CD4-positive, alpha-beta T cell treated with Interleukin-6 at 100 ng/mL for 8 hours (primary cell): ENCODE measurements at places on chromosomes 11 and 22.

DNA sequence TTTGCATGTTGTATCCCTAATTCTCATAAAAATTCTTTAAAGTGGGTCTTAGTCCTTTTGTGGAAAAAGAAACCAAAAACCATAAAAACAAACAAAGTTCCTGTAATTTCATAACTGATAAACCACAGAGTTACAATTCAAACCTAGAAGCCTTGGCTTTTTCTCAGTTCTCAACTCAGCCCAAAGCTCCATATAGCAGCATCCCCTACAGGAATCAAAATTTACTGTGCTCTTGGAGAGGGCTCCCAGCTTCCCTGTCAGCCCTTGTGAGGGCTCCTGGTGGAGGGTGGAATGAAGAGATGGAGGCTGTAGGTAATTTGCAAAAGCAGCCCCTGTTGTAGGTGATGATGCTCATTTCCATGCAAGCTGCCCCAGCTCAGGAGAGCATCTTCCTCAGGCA lies 506.1 kb upstream of the KIRREL3 start:
- no peak for DNase-seq

- no peak for DNase-seq
These were observed 49.8 kb upstream of the GAB2 start for GRCh38 chr11:78467370-78467769.

- no peak for DNase-seq
These were observed 19.4 kb upstream of the IL17RA start for GRCh38 chr22:17065433-17065832.

- DNase-seq = no peak
These were observed 65.1 kb upstream of the SLC35C1 start for GRCh38 chr11:45739866-45740265.

DNA sequence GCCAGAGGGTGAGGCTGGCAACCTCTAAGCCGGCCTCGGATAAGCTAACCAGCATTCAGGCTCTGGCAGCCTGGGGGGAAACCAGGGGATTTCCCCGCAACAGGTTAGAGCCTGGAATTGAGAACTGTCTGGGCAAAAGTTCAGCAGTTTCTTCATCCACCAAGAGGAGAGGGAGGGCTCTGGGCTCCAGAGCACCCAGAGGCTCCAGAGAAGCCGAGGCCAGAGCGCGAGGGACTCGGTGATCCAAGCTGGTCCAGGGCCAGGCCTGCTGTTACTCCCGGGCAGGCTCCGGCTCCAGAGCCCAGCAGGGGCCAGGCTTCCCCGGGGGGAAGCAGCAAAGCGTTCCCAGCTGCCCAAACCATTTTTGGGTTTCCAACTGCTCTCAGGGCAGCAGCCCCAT lies 13.3 kb upstream of the SH3BP1 start:
- DNase-seq = no peak

DNA sequence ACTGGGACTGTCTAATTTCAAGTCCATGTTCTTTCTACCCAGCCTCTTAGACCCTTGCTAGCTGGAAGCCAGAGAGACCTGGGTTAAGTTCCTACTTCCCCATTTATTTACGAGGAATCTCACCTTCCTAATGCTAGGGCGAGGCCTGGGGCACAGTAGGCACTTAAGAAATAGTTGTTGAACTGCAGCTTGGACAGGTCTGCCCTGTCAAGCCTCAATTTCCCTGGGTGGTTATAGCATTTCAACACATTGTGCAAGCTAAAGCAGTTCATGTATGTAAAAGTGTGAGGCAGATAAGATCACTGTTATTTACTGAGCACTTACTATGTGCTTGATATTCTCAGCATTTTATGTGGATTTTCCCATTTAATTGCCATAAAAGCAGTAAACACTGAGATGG lies 12.1 kb downstream of the NAV2 start:
- DNase-seq = no peak

- no peak for DNase-seq
These were observed 254.1 kb downstream of the NTM start for GRCh38 chr11:131624531-131624930.

- DNase-seq = no peak
These were observed 10.6 kb downstream of the BCO2 start for GRCh38 chr11:112185883-112186282.

DNA sequence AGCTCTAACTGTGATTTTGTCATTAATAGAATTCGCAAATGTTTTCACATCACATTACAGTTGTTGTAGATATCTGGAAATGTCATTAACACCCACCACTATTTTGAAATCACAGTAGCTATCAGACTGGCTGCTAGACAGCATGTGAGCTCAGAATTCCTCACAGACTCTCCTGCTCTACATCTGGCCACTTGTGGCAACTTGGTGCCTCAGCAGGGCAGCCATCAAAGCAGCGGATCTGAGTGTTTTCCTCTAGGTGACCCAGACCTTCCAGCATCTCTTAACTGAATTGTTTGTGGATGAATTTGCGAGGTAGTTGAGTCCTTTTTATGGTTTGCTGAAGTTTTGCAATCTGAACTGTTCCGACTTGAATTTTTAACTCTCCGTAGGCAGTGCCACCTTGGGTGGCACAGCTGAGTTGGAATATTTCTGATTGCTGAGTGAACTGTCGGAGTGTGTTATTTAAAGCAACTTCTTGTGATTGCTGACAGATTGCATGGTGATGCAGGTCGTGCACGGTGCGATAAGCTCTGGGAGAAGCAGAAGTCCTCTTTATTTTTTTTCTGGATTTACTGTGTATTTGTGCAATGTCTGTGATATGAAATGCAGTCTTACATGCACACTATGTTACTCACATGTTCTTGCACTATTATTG lies 114.0 kb upstream of the PLET1 start:
- DNase-seq = no peak

- DNase-seq = no peak
These were observed 71.6 kb downstream of the CCDC34 start for GRCh38 chr11:27291302-27291889.

GRCh38 chr22:46201059-46201757 lies 48.9 kb downstream of the CDPF1 start:
- DNase-seq = no peak

DNA sequence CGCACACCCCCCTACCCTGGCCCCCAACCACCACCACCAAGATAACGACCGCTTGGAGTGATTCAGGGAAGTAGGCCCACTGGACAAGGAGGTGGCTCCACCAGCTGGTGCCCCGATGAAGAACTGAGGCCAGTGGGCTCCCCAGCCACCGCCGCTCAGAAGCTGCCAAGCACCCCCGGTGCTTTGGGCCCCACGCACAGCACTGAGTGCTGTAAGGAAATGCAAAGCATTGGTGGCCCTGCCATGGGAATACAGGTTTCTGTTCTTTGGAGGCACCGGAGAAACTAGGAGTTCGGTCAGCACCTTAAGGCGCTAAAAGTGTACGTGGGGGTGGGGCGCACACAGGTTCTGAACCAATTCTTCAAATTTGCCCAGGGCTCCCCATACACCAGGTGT lies 664 bp upstream of the PRSS23 start:
- DNase-seq = no peak

- DNase-seq = no peak
These were observed 921.9 kb upstream of the TENM4 start for GRCh38 chr11:80362563-80363340.

- DNase-seq = no peak
These were observed 4.9 kb upstream of the P2RY6 start for GRCh38 chr11:73267122-73267846.

DNA sequence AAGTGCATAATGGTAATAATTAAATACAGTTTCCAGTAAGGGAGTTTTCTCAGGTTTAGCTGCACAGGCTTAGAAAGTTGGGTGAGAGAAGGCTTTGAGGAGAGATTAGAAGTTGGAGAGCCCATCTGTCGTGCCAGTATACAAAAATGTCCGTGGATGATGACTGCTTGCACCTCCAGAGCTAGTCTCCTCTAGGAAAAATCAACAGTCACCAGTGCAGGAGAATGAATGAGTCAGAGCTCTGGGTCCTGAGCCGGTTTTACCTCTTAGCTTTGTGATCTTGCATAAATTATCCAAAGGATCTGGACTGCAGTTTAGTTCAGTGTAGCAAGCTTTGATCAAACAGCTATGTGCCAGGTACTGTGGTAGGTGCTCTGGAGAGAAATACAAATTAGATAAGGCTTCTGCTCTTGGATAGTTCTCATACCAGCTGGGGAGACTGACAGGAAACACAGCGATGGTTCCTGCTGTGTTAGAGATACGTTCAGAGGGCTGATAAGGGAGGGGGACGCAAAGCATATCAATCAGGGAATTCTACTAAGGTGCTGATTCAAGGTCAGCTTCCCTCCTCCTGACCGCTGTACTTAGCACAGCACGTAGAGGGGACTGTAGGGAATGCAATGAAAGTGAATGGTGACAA lies 125.9 kb downstream of the TEAD1 start:
- DNase-seq = no peak

DNA sequence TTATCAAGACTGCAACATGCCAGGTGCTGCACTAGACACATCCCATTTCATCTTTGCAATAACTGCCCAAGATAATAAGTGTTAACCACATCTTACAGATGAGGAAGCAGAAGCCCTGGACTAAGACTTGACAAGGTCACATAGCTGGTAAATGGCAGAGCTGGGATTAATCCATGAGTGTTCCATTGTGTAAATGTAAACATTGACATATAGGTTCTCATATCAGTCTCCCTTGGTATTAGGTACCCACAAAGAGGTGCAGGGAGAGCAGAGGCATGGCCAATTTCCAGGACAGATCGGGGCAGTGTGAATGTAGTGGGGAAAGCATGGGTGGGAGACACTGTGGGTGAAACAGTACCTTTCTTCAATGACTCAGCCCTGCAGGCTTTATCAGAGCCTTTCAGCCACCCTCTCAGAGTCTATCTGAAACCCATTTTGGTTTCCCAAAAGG lies 17.9 kb downstream of the MICAL2 start:
- no peak for DNase-seq

- peak; percentile 64 for DNase-seq
These were observed 661 bp upstream of the MALAT1 start for GRCh38 chr11:65498042-65498726.

GRCh38 chr11:46202149-46202548 lies 75.3 kb upstream of the CREB3L1 start:
- no peak for DNase-seq

DNA sequence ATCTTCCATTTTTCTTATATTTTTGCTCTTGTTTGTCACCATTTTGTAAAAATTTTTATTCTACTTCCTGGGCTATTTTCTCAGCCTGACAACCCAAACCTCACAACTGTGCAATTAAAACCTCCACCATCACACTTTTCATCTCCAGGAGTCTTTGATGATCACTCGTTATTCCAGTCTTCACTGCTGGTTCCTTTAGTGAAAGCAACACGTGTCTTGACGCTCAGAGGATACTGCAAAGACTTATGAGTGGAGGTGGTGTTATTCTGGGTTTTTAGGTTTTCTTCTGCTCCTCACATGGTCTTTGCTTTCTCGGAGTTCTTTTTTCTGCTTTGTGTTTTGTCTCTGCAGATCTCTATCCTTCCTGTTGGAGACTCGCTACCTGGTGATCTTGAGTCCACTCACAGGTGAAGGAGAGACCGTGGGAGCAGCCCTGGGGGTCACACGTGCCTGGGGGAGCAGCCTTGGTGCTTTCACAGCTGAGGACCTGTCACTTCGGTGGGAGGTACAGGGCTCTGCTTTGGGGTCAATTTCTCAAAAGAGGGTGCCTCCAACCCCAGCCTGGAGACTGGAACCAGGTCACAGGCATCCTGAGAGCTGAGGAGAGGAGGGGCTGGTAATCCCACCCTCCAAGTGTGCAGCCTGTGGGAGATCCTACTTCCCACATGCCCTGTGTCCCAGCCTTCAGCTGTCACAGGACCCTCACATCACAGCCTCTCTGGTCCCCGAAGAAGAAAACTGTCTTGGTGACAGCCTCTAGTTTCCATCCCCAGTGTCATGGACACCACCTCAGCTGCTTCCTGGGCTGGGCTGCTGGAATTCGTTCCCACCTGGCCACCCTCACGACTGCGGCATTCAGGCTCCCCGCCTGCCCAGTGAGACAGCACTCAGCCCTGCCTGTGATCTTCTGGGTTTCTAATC lies 11.0 kb downstream of the SULT4A1 start:
- no peak for DNase-seq

GRCh38 chr22:27473533-27473932 lies 328.0 kb downstream of the MN1 start:
- no peak for DNase-seq

DNA sequence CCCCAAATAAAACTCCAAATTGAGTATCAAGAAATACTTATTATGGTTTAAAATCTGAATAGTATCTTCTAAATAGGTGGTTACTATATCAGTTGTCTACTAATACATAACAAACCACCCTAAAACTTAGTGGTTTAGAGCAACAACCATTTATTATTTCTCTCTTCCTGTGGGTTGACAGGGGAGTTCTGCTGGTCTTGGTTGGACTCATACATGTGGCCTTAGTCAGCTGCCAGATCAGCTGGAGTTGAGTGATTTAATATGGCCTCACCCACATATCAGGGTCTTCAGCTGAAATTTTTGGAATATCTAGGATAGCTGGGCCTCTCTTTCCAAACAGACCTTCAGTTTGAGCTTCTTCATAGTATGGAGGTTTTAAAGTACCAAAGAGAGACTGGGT lies 34.5 kb downstream of the C11orf65 start:
- no peak for DNase-seq

DNA sequence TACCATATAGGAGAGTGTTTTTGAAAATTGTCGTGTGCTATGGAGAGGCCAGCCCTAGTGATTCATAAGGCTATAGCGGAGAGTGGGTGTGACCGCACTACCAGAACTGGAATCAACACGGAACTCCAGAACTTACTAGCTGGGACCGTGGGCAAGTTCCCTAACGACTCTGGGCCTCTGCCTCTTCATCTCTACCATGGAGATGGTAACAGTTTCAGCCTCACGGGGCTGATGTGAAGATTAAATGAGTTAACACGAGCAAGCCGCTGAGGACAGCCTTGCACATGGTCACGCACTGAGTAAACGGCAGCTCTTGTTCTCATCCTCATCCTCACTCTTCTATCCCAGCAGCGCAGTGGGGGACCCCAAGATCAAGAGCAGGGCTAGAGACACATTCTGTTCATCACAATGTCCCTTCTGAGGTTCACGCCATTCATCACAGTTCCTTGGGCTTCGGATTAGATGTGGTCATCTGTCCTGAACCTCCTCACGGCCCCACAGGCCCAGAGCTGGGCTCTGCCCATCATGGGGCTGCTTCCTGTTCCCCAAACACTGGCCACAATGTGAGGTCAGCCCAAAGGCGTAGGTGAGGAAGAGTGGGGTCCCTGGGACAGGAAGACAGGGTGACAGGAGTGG lies 47.2 kb upstream of the CD5 start:
- DNase-seq = no peak

DNA sequence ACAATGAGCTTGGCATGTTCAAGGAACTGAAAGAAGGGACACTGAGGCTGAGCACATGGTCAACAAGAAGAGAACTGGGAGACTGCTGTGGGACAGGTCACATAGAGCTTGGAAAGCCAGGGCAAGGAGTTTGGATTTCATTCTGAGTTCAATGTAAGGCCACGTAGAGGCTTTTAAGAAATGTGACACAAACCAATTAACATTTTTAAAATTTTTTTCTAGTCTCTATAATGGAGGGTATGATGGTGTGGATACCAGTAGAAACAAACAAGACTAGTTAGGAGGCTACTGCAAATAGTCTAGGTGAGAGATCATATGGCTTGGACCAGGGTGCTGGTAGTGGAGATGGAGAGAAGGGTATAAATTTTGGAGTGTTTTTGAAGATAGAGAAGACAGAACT lies 56.7 kb downstream of the RAB30 start:
- no peak for DNase-seq

GRCh38 chr22:39255449-39256185 lies 10.8 kb upstream of the PDGFB start:
- DNase-seq = no peak
